ENCODE measurements at places on chromosomes 5 and 9.

DNA sequence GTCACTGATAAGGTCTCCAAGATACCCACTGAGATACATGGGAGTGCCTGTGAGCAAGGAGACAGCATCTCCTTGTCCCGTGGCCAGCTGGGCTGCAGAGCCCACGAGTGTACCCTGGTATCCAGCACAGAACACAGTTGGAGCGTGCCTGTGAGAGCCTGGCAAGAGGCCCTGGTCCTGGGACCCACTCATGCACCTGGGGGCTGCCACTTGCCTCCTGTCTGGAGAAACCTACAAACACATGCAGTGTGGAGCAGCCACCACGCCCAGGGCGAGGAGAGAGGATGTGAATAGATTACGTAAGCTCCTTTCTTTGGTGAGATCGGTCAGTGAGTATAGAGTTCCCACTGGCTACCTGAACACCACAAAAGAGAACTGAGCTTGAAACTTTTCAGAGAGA lies 88.3 kb downstream of the CTNND2 start:
- H3K4me3 ChIP-seq: no peak overlapping the region
- H3K4me1 ChIP-seq: no peaks in the 10 kb centered on the region
- no peaks in the 10 kb centered on the region for H3K27me3 ChIP-seq
- no peak overlapping the region for H3K27ac ChIP-seq
- no peak for DNase-seq

GRCh38 chr9:129141066-129142041 lies 30.1 kb downstream of the PTPA start:
- no peaks in the 10 kb centered on the region for H3K27me3 ChIP-seq
- peak overlapping the region; percentile 100 for H3K27ac ChIP-seq
- peaks cover 24% of the 10 kb centered on the region for H3K36me3 ChIP-seq
- H3K4me1 ChIP-seq: peaks cover 35% of the 10 kb centered on the region
- no peak for DNase-seq

DNA sequence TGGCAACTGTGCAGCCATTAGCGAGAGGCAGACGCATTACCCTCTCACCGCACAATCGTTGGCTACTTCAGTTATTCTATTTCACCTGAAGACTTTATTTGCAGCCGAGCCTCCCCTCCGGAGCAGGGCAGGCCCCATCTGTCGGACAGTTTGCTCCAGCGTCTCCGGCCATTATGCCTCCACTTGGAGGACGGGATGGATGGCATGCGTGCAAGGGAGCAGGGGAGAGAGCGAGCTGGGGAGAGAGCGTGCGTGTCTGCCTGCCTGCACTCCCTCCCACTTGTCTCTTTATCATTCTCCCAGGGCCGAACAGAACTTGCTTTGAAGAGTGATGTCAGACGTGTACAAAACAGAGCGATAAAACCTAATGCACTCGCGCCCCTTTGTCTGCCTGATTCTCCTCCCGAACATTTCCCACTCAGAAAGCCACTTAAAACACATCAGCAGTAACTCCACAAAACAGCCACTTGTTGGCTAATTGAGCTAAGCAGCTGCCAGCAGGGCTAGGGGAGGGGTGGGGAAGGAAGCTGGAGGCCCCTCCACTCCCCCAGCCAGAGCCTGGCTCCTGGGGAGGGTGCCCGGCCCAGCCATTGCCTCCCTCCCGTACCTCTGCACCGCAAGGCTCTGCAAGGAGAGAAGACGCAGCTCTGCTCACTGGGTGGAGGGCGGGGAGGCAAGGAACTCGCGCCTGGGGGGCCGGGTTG lies 43.4 kb upstream of the FUBP3 start:
- no peaks in the 10 kb centered on the region for H3K4me1 ChIP-seq
- H3K36me3 ChIP-seq: no peaks in the 10 kb centered on the region
- no peak overlapping the region for H3K4me3 ChIP-seq
- peaks cover 2% of the 10 kb centered on the region for H3K27me3 ChIP-seq
- H3K27ac ChIP-seq: no peak overlapping the region
- DNase-seq: no peak

GRCh38 chr5:156155598-156155997 lies 171.4 kb upstream of the SGCD start:
- no peaks in the 10 kb centered on the region for H3K36me3 ChIP-seq
- no peak overlapping the region for H3K4me3 ChIP-seq
- no peaks in the 10 kb centered on the region for H3K27me3 ChIP-seq
- H3K4me1 ChIP-seq: no peaks in the 10 kb centered on the region
- H3K27ac ChIP-seq: no peak overlapping the region
